A549 treated with CORT108297 at 1 μM for 4 hours (cell line): ENCODE measurements at places on chromosomes 7 and 10. TPM values are rescaled to one million over a fixed set of nuclear protein-coding genes. Genes with fewer than 3 reads are reported as not detected.

Gene TRIM73
- 1.3 to 2.3 TPM (median 2.2 TPM) in 5 replicates for total RNA-seq

Gene GNAT3
- total RNA-seq: not detected in 5 replicates

Gene MUC12
- 15.1 to 20.6 TPM (median 20.0 TPM) in 5 replicates for total RNA-seq

Gene ITIH5
- 0.06 to 0.16 TPM (median 0.08 TPM) in 5 replicates for total RNA-seq

Gene RAB19
- not detected in 5 replicates for total RNA-seq

Gene BLVRA
- 67.3 to 79.6 TPM (median 71.9 TPM) in 5 replicates for total RNA-seq

Gene ENKUR
- 0.25 to 0.61 TPM (median 0.31 TPM) in 5 replicates for total RNA-seq

Gene VENTX
- not detected in 5 replicates for total RNA-seq

Gene CNPY1
- total RNA-seq: not detected in 5 replicates
